ENCODE measurements at places on chromosomes 16 and 17.

- DNase-seq: peak; percentile 37
These were observed 1.4 kb upstream of the SLC25A10 start for GRCh38 chr17:81710514-81711308.

- peak; percentile 20 for DNase-seq
These were observed 21.4 kb downstream of the ENPP7 start for GRCh38 chr17:79752175-79752574.

- DNase-seq: peak; percentile 69
These were observed 25.4 kb downstream of the PELP1 start for GRCh38 chr17:4678448-4679026.

GRCh38 chr17:7022781-7023571 lies at the start of gene BCL6B:
BCL6B (plus strand) TSS chr17:7023050; CDS start chr17:7023672, 622 bp downstream.
- DNase-seq: no peak

- DNase-seq: no peak
These were observed 221.0 kb downstream of the CCDC182 start for GRCh38 chr17:57523926-57524632.

GRCh38 chr17:19718041-19718612 lies 1.7 kb upstream of the SLC47A2 start:
- DNase-seq: no peak

DNA sequence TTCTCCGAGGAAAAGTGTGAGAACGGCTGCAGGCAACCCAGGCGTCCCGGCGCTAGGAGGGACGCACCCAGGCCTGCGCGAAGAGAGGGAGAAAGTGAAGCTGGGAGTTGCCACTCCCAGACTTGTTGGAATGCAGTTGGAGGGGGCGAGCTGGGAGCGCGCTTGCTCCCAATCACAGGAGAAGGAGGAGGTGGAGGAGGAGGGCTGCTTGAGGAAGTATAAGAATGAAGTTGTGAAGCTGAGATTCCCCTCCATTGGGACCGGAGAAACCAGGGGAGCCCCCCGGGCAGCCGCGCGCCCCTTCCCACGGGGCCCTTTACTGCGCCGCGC lies at the start of gene ERBB2:
Gene ERBB2 (plus strand): TSS at position 247 of the 330 bp plus-strand sequence. CDS start 175 bp downstream, outside the sequence.
- no peak for DNase-seq

GRCh38 chr16:85002608-85003007 lies 8.7 kb downstream of the ZDHHC7 start:
- DNase-seq: peak; percentile 90

Data from suppressor macrophage (primary cell).